ENCODE measurements at places on chromosomes 6 and 20. TPM values are rescaled to one million over a fixed set of nuclear protein-coding genes. Genes with fewer than 3 reads are reported as not detected.

The NKX2-4 gene
- not detected for polyA plus RNA-seq

The PLTP gene
- 35.5 TPM for polyA plus RNA-seq

DNA sequence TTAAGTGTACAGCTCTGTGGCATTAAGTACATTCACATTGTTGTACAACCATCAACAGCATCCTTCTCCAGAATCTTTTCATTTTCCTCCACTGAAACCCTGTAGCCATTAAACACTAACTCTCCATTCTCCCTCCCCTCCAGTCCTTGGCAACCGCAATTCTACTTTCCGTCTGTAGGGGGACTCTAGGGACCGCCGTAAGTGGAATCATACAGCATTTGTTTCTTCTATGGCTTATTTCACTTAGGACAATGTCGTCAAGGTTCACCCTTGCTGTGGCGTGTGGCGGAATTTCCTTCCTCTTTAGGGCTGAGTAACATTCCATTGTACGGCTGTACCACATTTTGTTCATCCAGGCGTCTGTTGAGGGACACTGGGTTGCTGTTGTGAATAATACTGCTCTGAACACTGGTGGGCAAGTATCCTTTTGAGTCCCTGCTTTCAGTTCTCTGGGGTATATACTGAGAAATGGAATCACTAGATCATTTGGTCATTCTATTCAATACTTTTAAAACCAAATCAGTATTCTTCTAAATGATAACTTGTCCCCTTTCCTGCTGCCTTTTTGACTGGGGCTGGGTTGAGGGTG lies 50.7 kb downstream of the PPP1R3G start:
- DNase-seq = no peak

DNA sequence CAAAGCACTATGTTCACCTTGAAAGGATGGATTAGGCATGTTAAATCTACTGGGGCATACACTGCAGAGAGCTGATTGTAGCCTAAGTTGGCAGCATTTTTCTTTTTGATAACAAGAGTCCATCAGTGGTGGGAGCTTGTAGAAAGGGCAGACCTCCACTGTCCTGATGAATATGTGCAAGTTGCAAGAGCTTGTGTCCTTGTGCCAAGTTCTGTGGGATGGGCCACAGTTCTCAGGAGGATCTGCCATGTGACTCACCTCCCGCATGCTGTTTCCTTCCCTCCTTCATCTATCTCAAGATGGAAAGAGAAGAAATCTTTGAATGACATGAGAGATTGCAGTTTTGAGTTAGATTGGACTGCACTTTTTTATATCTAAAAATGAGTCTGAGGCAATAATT lies 58.3 kb upstream of the GGTLC1 start:
- no peak for DNase-seq

DNA sequence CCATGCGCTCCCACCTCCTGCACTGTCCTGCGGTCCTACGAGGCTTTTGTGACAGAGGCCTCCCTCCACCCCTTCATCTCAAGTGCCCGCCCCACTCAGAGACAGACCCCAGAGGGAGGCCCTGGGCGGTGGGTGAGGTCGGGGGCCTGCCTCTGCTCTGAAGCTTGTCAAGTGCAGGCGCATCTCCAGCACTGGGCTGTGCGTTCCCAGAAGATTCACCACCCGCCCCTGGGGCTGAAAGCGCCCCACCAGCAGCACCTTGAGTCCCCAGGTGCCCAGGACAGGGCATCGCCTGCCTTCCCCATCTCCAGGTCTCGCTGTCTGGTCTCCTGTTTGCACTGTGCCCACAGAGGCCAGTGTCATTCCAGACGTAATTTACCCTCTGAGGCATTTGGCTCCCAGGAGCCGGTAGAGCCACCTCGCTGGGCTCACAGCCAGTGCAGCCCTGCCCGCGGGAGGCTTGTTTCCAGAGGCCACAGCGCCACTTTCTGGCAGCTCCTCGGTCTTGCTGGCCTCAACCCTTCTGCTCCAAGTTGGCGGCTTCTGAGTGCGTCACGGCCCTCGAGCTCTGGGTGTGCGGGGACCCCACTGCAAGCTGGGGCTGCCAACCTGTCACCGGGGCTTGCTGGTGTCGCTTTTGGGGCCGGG lies 191.1 kb downstream of the TAF4 start:
- DNase-seq = peak; percentile 59

The MYB gene
- 0.07 TPM for polyA plus RNA-seq

The ASXL1 gene
- polyA plus RNA-seq = 41.5 TPM

- DNase-seq = no peak
Measured at GRCh38 chr6:9732056-9732455, 682.8 kb downstream of the TFAP2A start.

DNA sequence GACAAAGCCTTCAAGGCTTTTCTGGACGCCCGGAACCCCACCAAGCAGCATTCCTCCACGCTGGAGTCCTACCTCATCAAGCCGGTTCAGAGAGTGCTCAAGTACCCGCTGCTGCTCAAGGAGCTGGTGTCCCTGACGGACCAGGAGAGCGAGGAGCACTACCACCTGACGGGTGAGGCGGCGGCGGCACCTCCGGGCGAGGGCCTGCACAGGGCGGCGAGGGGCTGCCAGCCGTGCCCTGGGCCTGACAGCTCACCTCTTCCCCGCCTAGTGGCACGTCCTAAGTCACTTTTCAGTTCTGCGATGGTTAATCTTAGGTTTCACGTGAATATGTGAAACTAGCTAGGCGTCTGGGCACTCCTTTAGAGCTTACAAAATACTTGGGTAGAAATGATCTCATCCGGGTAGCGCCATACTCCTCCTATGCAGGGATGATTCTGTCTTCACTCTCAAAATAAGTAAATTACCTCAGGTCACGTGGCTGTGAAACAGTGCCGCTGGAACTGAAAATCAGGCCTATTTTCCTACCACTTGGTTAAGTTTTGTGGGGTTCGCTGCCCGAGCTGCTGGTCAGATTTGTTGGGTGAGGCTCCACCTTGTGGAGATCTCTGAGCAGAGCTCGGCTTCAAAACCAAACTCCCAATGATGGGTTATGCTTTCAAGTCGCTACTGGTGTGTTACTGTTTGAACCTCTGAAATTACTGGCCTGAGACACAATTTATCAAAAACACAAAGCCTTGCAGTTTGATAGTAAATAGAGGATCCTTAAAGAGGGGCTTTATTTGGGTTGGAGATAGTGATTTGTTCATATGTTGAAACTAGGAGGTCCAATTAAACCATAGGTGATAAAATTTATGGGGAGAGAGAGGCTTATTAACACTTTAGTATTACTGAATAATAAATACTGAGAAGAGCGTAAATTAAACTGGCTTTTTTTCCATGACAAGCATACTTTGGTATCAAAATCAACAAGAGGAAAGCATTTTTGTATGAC lies 15.5 kb upstream of the CLDN20 start:
- no peak for DNase-seq

DNA sequence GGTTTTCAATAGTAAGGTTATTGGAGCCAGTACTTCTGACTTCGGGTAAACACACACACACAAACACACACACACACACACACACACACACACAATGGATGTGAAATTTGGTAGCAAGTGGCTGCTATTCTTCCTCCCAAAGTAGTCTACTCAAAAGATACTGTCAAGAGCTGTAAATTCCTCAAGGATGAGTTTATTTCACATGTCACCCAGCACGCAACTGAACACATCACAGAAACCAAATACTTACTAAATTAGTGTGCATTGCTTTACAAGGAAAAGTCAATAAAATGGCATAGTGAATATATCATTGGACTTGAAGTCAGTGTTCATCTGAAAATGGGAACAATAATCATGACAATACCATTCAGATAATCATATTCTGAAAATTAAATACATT lies 32.9 kb downstream of the MMUT start:
- DNase-seq = no peak

The C6orf141 gene
- 21.1 TPM for polyA plus RNA-seq

DNA sequence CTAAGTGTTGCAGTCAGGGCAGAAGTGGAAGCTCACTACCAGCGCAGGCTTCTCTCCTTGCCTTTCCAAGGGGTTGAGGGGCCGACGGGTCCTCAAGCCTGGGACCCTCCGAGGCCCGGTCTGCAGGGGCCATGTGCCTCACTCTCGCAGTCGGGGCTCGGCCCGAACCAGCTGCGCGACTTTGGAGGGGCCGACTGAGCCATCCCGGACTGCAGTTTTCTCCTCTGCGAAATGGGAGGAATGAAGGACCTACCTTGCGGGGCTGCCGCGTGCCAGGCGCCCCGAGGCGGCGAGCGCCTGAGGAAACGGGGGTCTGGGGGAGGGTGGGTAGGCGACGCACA lies 5.6 kb downstream of the LZTS3 start:
- DNase-seq = peak; percentile 45

DNA sequence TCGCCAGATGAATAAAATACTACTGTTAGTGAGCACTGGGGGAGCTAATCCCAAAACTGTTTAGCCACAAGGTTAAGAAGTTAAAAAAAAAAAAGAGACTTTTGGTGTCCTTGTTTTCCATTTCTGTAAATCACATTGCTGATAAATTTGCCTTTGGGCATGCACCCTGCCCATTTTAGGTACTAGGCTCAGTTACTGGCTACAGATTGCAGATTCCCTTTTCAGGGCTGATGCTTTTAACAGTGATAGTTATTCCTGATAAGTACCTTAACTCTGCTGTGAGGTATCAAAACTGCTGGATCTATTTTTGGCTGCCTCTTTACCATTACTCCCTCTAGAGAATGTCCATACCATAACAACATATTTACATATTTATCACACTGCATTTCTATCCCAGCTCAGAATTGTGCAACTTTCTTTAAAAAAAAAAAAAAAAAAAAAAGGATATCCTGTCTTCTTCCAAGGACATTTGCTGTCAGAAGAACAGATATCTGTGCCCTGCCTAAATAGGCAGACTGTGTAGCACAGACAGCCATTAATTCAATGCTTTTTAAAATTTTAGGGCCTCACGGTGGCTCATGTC lies 94.5 kb downstream of the SSR1 start:
- no peak for DNase-seq

DNA sequence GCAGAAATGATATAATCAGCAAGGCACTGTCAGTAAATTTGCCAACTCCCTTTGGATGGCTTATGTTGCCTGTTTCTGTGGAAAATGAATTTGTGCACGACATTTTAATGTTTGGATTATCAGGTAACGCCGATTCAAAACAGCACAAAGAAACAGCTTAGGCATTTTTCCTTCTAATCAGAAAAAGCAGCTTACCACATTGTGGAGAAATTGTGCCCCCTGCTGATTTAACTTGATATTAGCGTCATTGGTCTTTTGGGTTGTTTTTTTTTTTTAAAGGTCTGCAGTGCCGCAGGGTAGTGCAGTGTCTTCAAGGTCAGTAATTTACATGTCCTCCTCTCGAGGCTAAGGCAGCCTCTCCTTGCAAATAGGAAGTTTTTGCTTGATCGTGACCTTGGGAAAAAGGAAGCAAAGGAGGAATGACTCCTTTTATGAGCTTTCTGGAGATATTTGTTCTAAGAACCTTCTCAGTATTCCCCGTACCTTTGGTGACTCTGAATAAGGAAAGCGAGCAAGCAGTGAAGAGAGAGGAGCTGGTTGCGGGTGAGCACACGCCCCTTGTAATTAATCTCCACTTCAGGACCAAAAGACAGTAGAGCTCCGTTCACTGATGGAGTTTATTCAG lies 79.1 kb downstream of the ELOVL4 start:
- no peak for DNase-seq

The KHDRBS2 gene
- 0.05 TPM for polyA plus RNA-seq

DNA sequence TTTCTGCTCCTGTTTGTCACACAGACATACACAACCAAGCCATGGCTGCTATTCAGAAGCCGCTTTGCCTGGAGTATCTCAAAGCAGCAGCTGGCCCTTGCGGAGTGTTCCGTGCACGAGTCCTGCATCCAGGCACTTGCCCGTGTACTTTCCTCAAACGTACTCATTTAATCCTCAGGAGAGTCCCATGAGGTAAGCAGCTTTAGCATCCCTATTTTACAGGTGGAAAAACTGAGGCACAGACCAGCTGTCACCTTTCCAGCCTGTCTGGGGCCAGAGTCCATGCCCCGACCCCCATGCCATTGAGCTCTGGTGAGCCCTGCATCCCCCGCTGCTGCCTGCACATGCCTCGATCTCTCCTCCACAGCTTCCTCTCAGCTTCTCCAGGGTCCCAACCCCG lies 130.0 kb downstream of the ERMARD start:
- DNase-seq = peak; percentile 16

DNA sequence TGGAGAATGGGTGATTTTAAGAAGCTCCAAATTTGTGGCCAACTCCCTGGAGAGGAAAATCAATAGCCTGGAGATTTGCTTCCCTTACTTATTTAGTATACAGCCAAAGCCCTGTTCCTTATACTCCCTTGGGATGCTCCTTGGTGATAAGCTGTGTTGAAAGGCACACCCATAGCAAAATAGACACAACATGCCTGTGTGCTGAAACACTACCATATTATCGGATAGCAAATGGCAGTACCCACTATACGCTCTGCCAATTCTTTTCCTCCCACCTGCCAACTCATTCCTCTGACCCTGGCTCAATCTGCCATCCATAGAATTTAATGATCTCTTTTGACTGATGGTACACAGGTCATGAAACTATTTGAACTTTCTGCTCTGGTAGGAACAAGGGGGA lies 98.2 kb downstream of the CLIC5 start:
- no peak for DNase-seq

DNA sequence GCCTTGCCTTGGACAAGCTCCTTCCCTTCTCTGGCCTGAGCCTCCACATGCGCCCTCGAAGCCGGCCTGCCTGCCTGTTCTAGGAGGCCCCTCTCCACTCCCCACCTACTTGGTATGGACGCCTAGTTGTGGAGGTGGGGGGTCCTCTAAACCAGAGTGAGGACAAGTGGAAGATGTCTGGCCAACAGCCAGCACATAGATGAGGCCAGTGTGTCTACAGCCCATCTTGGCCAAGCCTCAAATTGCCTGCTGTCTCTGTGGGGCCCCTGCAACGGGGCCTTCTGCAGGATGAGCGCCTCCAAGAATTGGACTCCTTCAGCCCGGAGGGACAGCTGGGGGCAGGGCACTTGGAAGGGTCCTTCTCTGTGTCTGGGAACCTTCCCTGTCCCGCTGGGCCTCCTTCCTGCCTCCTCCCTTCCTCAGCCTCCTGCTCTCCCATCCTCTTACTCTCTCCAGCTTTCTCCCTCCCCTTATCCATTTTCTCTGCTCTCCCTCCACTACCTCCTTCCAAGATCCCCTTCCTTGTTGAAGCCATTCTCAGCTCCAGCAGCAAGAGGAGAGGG lies 1.6 kb downstream of the MDFI start:
- no peak for DNase-seq

GRCh38 chr20:18279242-18279641 lies 9.1 kb upstream of the ZNF133 start:
- no peak for DNase-seq

GRCh38 chr20:45087097-45087790 lies 13.7 kb downstream of the KCNS1 start:
- DNase-seq = no peak
